SK-N-SH (cell line): ENCODE measurements at places on chromosomes 2 and 18. TPM values are rescaled to one million over a fixed set of nuclear protein-coding genes. Genes with fewer than 3 reads are reported as not detected.
A peak's percentile ranks its signal among the peaks of the same experiment; 100 is the strongest.

DNA sequence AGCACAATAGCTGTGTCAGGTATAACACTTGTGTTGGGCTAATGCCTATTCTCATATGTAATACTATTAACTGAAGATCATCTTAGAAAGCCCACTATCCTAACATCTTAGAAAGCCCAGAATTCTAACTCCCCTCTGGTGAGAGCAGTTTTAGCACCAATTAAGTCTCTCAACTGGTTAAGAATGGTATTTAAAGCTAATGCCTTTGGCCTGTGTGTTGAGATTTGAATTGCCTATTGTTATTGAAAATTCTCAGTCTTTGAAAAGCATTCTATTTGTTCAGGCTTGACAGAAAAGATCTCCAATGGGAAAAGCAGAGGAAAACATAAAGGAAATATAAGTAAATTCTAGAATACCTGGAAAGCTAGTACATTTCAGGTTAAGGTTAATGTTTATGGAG is 352.5 kb downstream of the ARHGAP15 start:
- no peak for DNase-seq

DNA sequence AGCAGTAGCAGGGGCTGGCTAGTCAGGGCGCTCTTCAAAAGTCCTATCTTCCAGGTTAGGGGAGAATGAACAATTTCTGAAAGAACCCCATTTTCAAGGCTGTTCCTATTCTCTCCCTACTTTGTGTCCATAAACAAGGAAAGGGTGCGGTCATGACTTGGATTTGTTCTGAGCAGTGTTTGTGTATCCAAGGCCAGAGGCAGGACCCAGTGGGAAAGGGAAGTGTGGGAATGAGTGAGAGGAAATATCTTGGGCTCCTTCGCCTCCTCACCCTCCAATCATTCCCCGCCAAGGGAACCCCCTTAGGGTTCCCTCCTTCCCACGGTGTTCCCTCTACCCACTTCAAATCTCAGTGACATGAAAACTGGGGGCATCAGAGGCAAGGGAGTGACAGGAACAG is 25.5 kb upstream of the SPTBN1 start:
- DNase-seq: no peak

The RAX gene
- polyA plus RNA-seq: not detected in 2 replicates

GRCh38 chr2:11505652-11506610 is 27.9 kb upstream of the GREB1 start:
- no peak for DNase-seq

DNA sequence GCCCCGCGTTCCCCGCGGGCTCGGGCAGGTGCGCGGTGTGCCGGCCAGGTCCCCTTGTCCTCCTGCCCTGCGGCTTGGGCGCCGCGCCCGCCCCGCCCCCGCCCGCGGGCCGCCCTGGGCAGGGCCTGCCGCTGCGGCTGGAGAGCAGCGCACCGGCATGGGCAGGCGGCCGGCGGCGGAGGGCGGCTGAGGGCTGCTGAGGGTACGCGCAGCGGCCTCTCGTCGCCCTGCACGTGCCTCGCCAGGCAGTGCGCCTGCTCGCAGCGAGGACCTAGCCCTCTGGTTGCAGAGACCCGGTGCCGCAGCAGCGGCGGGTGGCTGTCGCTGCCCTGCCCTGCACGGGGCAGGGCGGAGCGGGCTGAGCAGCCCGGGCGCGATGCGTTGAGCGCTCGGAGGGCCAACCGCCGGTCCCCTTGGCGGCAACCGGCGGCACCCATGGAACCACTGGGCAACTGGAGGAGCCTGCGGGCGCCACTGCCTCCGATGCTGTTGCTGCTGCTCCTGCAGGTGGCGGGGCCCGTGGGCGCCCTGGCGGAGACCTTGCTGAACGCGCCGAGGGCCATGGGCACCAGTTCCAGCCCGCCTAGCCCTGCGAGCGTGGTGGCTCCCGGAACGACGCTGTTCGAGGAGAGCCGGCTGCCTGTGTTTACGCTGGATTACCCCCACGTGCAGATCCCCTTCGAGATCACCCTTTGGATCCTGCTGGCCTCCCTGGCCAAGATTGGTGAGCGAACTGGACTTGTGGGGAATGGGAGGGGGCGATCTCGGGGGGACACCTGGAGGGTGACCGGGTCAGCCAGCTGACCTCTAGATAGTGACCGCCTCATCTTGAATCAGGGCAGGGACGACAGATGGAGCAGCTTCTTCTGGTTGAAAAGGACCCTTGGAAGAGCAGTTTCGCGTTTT is at the start of gene SLC9A2:
Gene SLC9A2, plus strand, starts transcription at position 140 of the 906 bp plus-strand sequence. Its CDS starts 296 bp downstream, at position 436.
- peak; percentile 33 for DNase-seq

GRCh38 chr18:3383381-3383915 is 66.5 kb upstream of the TGIF1 start:
- no peak for DNase-seq

GRCh38 chr2:111696226-111696625 is 187.8 kb downstream of the ANAPC1 start:
- DNase-seq: no peak

DNA sequence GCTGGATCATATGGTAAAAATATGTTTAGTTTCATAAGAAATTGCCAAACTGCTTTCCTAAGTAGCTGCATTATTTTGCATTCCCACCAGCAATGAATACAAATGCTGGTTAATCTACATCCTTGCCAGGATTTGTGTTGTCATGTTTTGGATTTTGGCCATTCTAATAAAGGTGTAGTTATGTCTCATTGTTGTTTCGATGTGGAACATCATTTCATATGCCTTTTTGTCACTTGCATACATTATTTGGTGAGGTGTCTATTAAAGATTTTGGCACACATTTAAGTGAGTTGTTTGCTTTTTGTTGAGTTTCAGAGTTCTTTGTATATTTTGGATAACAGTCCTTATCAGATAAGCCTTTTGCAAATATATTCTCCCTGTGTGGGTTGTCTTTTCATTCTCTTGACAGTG is 299.2 kb upstream of the TFPI start:
- no peak for DNase-seq

- no peak for DNase-seq
These were observed 3.8 kb downstream of the LBH start for GRCh38 chr2:30235008-30235655.

- no peak for DNase-seq
These were observed 12.4 kb downstream of the PFN4 start for GRCh38 chr2:24110660-24111303.

GRCh38 chr18:47752796-47753645 is 177.4 kb downstream of the SMAD2 start:
- no peak for DNase-seq

DNA sequence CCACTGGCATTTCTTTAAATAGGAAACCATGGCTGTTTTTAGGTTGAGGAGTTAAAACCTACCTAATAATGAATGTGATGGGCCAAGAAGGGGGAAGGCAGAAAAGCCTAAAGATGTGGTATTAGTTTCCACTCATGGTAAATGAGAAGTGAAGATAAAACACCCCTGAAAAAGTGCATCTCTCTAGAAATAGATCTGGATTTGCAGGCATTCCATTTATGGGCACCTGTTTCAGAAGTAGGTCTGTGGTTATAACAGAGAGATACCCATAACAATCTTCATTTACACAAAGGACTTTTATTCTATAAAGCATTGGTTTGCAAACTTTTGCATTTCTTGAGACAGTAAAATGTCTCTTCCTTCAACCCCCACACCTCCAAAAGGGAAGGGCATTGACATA is 62.1 kb downstream of the PRKCE start:
- no peak for DNase-seq

GRCh38 chr2:169961911-169962310 is 134.7 kb downstream of the UBR3 start:
- no peak for DNase-seq

- DNase-seq: no peak
These were observed 9.5 kb downstream of the KCMF1 start for GRCh38 chr2:84980263-84980983.

GRCh38 chr2:220147161-220148038 is 520.0 kb downstream of the SLC4A3 start:
- DNase-seq: no peak

DNA sequence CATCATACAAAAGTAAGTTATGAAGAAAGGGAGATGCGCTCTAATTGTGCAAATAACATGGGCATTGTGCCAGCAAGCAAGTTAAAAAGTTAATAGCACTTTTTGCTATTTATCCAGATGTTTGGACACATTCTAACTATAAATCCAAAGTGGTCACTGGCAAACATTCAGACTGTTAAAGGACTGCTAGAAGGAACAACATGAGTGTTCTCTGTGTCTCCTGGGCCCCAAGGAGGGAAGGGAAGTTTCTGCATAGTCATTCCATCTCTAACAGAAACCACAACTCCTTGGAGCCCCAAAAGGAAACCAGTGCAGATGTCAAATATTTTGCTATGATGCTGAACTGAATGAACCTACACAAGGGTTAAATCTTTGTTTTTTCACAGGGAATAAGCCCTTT is 213.3 kb upstream of the HNRNPA3 start:
- DNase-seq: no peak

The UGT1A1 gene
- not detected in 2 replicates for polyA plus RNA-seq

GRCh38 chr2:199465988-199466691 is 8.4 kb upstream of the SATB2 start:
- DNase-seq: no peak

The GMPPA gene
- polyA plus RNA-seq: 61.3 and 75.1 TPM in 2 replicates

DNA sequence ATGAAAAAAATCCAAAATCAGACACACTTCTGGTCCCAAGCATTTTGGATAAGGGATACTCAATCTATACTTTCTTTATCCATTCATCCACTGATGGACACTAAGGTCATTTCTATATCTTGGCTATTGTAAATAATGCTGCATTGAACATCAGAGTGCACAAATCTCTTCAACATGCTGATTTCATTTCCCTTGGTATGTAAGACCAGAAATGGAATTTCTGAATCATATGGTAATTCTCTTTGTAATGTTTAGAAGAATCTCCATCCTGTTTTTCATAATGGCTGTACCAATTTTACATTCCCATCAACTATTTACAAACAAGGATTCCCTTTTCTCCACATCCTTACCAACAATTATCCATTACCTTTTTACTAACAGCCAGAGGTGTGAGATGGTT is 33.7 kb upstream of the MCM6 start:
- DNase-seq: no peak

DNA sequence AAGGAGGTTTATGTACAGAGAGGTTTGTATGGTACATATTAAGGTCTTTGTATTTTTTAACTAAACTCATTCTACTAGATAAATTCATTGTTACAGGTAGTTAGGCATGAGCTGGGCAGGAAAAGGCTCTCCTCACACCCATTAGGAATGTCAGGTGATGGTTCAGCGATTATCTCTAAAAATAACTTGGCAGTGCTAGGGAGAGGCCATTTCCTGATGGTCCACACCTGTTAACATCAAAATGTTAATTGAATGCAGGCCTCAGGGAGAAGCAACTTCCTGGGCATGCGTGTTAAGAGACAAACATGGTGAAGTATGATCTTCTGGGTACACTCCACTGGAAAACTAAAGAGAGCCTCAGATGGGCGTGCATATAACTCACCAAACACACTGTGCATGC is 73.6 kb downstream of the ARL6IP6 start:
- no peak for DNase-seq

DNA sequence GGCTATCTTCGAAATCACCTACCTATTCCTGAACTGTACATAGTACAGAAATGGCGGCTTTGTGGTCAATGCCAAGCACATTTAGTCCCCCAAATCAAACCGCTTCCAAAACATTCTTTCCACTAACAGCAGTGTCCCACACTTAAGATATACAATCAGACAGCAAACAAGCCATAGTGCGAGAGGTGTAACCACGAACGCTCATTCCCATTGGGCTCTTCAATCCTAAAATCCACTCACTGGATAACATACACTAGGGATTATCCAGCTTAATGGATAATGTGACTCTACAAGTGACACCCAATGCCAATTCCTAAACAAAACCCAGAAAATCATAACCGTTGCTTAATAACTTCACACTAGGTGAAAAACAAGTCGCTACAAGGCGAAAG is 2.0 kb downstream of the XPO1 start:
- peak; percentile 10 for DNase-seq

The FAM228B gene
- polyA plus RNA-seq: 5.3 and 6.8 TPM in 2 replicates

The PAX3 gene
- polyA plus RNA-seq: not detected in 2 replicates

The REG3G gene
- not detected in 2 replicates for polyA plus RNA-seq

DNA sequence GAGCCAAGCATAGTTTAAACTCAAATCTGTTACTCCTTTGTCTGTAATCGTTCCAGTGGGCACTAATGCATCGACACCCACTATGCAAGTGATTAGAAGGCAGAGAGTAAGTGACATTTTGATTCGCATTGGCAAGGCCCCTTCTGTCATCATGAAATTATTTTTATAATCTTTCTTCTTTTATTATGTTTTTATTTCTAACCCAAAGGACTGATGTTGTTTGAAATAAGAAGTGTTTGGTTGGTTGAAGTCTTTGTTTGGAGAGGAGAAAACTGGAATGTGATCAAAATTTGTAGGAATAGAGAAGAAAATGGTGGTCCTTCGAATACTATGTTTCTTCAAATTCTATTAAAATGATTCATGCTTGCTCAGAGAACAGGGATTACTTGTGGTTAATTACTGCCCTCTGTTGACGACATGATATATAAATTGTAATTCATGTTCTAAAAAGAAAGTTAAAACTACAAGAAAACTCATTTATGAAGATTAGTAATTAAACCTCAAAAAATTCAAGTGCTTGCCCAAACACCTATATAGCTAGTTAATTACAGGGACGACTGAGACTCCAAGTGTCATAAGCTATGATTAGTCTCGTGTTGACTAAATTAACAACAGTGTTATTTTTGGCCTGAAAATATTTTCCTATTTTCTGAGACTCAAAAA is 26.4 kb upstream of the TFPI start:
- peak; percentile 30 for DNase-seq

DNA sequence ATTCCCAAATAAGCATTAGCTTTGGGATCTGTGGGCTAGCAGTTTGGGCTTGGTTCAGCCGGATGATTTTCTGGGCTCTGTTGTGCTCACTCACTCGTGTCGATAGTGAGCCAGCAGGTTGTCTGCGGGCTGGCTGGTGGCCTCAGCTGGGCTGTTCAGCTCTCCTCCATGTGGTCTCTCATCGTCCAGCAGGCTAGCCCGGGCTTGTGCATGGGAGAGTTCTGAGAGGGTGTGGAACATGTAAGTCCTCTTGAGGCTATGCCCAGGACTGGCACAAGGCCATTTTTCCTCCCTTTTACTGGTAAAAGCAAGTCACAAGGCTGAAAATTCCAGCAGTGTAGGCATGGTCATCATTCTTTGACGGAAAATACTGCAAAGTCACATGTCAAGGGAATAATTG is 38.5 kb downstream of the NTSR2 start:
- DNase-seq: no peak

DNA sequence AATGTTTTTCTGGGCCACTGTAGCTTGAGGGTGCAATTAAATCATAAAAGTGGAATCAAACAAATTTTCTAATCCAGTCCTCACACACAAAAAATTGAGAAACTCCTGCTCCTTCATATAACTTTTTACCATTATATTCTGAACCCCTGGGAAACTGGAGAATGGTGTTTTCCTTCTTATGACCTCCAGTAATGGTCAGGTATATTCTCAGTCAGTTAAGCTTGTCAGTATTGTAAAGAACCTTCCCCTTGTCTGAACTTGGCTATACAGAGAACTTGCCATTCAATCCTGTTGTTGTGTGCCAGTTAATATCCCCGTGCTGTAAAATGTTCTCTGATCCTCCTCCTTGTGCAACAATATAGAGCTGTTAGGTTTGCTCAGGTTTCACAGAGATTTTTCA is 39.5 kb downstream of the ZNF804A start:
- DNase-seq: no peak

GRCh38 chr2:12652723-12653122 is 64.0 kb upstream of the TRIB2 start:
- DNase-seq: no peak

GRCh38 chr2:189424961-189425360 is 16.3 kb upstream of the WDR75 start:
- DNase-seq: no peak
